ENCODE measurements at places on chromosomes 3 and 15.
A peak's percentile ranks its signal among the peaks of the same experiment; 100 is the strongest.

GRCh38 chr3:99348451-99348850 lies 289.9 kb upstream of the COL8A1 start:
- no peak for DNase-seq

DNA sequence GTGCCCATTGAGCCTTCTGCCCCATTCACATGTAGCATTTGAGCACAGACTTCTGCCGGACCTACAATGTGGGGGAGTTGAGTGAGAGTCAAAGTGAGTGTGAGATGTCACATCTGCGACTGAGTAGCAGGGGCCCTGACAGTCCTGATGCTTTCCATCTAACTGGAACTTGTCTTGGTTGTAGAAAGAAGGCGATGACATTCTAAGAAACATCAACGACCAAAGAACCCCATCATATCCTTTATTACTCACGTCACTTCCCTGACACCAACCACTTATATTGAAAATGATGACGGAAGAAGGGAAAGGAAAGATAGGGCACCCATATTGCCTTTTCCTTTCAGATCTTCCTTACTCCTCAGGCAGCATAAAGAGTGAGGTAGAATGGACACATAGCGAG lies 30.5 kb downstream of the SMAD3 start:
- DNase-seq: no peak

DNA sequence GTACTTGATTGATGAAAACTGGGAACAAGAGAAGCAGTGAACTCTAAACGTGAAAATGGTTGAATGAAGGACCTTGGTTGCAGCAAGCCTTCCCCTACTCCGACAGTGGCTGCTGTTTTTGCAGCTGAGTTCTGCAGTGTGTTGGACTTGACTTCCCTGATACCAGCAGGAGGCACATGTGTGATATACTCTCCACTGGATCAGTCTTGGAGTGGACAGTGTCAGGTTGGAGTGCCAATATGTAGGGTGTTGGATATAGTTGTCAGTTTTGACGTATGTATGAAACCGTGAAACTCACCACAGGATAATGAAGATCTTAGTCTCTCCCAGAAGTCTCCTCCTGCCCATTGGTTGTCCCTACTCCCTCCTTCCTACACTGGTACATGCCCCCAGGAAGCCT lies 106.5 kb downstream of the ITPR1 start:
- no peak for DNase-seq

DNA sequence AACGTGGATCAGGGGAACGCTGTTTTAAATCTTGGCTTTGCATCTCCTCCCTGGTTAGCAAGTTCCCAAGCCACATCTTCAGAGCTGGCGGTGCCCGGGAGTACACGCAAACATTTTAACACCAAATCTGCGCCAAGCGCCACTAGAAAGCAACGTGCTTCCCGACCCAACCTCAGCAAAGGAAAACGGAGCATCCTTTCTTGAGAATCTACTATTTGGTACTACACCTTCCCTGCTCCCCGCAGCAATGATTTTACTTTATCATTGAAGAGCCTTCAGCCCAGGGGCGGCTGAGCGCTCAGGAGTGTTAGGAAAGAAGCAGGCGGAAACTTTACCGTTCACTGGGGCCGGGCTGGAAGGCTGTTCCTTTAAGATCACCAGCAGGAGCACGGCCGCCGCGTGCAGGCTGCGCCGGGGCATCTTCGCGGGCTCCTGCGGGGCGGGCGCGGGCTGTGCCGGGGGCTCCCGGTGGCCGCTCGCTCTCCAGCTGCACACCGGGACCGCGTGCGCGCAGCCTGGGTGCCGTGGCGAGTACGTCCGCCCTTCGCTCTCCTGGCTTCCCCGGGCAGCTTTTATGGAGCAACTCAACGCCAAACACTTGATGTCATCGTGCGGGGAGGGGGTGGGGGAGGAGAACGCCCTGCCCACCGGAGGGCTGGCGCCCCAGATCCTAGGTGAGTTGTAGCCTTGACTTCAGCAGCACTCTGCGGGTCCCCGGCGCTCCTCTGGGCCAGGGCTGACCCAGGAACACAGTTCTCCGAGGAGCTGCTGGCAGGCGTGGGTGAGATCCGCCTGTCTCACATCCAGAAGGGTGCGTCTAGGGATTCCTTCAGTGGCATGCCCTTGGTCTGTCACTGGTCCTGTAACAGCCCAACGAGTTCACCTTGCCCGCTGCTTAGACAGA lies at the start of gene CA12:
Gene CA12 (minus strand): TSS at position 546 of the 904 bp plus-strand sequence. CDS start 126 bp downstream, at position 420.
- no peak for DNase-seq

- DNase-seq: no peak
Measured at GRCh38 chr3:139715743-139716360, 38.1 kb upstream of the NMNAT3 start.

- no peak for DNase-seq
Measured at GRCh38 chr15:29872716-29873115, 50.4 kb upstream of the TJP1 start.

DNA sequence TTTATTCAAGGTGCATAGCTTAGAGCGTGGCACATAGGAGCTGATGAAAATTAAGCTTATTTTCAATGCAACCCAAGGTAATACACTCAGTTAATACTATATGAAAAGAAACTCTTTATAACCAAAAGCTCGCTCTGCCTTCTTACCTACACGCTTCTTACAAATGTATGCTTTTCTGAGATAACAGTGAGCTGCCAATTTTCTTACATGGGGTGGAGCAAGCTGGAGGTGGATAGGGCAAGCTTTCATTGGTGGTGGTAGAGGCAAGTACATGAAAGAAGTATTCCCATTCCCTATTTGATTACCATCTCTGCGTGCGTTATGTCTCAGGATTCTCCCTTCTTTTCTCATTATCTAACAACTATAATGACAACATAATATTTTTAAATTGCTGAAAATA lies 8.9 kb downstream of the DZIP3 start:
- no peak for DNase-seq

GRCh38 chr15:46681901-46682300 lies 1035.4 kb upstream of the SEMA6D start:
- no peak for DNase-seq

DNA sequence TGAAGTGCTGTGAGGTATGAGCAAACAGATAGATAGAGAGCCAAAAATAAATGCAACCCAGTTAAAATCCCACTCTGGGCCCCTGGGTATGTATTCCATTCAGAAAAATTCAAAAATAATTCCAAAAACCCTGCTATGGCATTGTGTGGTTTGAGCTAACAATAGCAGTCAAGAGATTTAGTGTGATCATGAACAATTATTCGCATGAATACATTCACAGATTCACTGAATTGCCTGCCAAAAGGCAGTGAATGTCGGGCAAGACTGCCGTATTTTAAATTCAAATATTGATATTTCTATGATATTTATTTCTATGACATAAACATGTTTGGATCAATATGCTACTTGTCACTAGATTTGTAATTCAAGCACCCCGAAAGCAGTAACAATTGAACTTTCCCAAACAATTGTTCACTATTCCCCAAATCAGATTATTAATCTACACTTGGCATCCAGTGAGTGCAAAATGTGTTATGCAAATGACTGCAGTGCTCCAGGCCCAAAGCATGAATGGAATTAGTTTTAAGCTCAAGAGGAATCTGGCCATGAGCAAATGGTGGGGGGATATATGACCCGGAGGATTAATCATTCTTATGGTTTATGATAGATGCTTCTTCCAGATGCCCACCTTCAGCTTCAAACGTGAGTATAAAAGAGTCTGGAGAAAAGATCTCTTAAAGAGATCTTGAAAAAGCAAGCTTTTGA lies 417.0 kb upstream of the MEIS2 start:
- DNase-seq: no peak

- no peak for DNase-seq
Measured at GRCh38 chr3:107456501-107456900, 66.3 kb upstream of the BBX start.

- no peak for DNase-seq
Measured at GRCh38 chr3:101849714-101850245, 466 bp downstream of the NFKBIZ start.

GRCh38 chr3:189588475-189589178 lies 42.6 kb upstream of the TP63 start:
- peak; percentile 74 for DNase-seq

DNA sequence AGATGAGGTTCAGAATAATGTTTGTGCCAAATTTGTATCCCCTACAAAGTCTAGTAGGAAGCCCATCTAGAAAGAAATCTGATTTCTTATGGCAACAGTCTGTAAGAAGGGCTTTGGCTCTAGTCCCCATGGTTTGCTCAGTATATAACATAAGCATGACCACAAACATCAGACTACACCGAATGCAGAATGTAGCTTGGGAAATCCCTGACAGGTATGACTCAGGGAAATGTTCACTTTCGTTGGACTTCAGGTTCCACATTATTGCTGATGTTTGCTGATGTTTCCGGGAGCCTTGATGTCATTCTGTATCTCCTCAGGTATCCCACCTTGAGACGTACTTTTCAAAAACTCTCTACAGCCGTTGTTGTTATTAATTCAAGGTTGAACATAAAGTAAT lies 304.4 kb upstream of the TGFBR2 start:
- DNase-seq: no peak

DNA sequence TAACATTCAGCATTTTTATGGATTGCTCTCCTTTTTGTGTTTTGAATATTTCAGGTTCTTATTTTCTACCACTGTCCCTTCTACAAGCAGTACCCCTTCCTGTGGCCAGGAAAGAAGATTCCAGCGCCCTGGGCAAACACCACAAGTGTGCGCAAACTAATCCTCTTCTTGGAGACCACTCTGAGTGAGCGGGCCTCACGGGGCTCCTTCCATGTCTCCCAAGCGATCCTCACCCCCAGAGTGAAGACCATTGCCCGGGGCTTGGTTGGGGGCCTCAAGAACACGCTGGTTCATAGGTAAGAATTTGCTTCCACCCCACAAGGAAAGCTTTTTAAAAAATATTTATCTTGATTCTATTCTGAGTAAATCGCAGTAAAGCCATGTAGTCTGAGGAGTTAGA lies 118.7 kb upstream of the ZBED2 start:
- DNase-seq: no peak

GRCh38 chr3:170600005-170600624 lies 14.2 kb upstream of the SLC7A14 start:
- no peak for DNase-seq

- DNase-seq: no peak
Measured at GRCh38 chr15:40246496-40247280, 7.8 kb downstream of the PAK6 start.

- no peak for DNase-seq
Measured at GRCh38 chr3:126555795-126556636, 2.7 kb downstream of the C3orf22 start.

- no peak for DNase-seq
Measured at GRCh38 chr3:132605374-132605792, 8.3 kb downstream of the ACKR4 start.

DNA sequence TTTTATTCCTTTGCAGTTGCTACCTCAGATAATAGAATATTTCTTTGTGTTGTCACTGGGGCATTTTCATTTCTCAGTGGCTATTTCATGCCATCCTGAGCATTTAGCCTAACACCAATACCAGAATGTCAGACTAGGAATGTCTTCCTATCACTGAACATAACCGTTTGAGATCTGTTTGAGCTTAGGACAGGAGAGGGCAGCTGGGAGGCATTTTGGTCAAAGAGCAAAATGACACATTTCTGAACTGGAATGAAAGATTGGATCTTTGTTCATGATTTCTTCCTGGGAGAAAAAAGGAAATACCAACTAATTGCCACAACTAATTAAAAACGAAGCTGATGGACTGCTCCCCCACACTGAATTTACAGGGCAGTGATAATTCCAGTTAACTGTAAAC lies 921.3 kb upstream of the NR2F2 start:
- DNase-seq: no peak

DNA sequence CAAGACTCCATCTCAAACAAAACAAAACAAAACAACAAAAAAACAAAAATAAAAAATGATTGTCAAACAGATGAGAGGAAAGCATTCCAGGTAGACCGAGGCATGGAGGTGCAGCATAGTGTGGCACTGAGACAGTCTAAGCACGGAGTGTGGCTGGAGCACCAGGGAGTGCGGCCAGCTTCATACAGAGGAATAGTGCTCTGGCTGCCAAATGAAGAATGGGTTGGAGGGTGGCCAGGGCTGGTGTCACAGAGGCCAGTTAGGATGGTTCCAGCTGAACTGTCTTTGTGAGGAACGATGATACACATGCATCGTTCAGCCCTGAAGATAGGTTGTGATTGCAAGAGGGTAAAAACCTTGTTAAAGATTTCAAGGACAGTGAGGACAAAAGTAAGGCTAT lies 28.3 kb downstream of the MITF start:
- no peak for DNase-seq

GRCh38 chr3:108036984-108037741 lies 53.7 kb downstream of the CD47 start:
- DNase-seq: peak; percentile 9

- DNase-seq: no peak
Measured at GRCh38 chr3:184944241-184944640, 132.3 kb downstream of the VPS8 start.

GRCh38 chr15:83305704-83306291 lies 21.3 kb upstream of the BNC1 start:
- DNase-seq: no peak

DNA sequence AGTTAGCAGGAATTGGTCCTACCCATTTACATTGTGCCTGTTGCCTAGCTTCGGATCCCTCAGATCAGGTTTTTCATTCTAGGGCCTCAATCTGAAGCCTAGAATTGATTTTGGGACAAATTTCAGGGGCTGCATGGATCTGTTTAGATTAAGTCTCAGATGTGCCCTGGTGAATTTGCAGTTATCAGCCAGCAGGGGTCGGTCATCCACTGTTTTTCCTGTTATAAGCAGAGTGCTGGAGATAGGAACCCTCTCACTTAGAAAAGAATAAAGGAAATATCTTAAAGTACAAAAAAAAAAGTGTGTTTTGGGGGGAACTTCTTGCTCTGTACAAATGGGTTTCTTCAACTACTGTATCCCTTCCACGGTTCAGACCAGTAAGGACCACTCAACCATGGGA lies 212.5 kb downstream of the BCHE start:
- DNase-seq: no peak

- DNase-seq: peak; percentile 94
Measured at GRCh38 chr3:142976621-142977398, 13.3 kb upstream of the PAQR9 start.

- no peak for DNase-seq
Measured at GRCh38 chr3:14199641-14200040, 21.0 kb downstream of the LSM3 start.

DNA sequence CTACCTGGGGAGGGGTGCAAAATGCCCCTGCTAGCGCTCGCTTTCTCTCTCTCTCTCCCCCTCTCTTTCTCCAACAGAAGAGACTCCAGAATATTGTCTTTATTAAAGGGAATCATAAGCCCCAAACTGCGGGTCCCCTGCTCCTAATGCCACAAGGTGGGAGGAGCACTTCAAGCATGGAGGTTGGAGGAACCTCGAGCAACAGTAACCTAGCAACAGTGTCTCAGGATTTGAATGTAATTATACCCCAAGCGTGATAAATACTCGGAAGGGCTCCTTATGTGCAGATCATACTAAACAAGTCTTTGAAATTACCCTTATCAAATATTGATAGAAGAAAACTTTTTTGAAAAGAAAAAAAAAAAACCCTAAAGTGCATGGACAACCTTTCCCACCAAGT lies 582.2 kb upstream of the PPP2R3A start:
- no peak for DNase-seq

- no peak for DNase-seq
Measured at GRCh38 chr15:36753173-36753572, 173.7 kb downstream of the CDIN1 start.

GRCh38 chr3:37511463-37511920 lies 337.1 kb upstream of the LRRFIP2 start:
- no peak for DNase-seq
